NCI-H524 treated with DMSO at 0.1 percent for 48 hours (cell line): ENCODE measurements at places on chromosomes 12 and 14.

GRCh38 chr12:72748971-72749370 lies 476.8 kb downstream of the TRHDE start:
- no peak for DNase-seq

GRCh38 chr14:51014086-51014485 lies 69.8 kb upstream of the PYGL start:
- DNase-seq = no peak

DNA sequence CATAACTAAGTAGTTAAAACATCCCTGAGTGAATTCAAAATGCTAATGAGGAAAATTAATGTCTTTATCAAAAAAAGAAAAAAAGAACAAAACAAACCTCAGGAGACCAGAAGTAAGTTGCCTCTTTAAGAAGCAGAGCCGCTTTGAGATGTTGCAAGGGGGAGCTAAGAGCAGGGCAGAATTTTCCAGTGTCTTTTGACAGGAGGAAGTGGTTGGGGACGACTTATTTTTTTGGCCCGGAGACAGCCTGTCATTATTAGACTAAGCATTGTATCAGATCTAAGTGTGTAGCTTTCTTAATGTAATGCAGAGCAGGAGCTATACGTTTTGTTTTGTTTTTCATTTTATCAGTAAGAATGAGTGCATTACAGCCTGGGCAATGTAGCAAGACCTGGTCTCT lies 206.6 kb downstream of the CACNA1C start:
- no peak for DNase-seq

- DNase-seq = no peak
These were observed 17.3 kb downstream of the GALC start for GRCh38 chr14:87975636-87976035.

DNA sequence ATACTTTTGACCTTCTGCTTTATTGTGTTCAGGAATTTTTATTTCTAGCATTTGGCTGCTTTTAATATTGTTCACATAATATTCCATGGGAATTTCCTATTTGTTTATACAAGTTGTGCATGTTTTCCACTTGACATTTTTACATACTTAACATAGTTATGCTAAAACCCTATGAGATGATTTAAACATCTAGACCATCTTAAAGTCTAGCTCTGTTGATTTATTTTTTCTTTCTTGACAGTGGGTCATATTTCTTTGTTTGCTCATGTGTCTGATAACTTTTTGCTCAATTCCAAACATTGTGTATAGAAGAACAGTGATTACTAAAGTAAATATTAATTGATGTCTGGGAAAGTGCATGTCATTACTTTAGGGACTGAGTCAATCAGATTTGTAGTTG lies 202.1 kb upstream of the PDZRN4 start:
- no peak for DNase-seq

GRCh38 chr12:111409780-111410430 lies 4.2 kb downstream of the SH2B3 start:
- DNase-seq = no peak

DNA sequence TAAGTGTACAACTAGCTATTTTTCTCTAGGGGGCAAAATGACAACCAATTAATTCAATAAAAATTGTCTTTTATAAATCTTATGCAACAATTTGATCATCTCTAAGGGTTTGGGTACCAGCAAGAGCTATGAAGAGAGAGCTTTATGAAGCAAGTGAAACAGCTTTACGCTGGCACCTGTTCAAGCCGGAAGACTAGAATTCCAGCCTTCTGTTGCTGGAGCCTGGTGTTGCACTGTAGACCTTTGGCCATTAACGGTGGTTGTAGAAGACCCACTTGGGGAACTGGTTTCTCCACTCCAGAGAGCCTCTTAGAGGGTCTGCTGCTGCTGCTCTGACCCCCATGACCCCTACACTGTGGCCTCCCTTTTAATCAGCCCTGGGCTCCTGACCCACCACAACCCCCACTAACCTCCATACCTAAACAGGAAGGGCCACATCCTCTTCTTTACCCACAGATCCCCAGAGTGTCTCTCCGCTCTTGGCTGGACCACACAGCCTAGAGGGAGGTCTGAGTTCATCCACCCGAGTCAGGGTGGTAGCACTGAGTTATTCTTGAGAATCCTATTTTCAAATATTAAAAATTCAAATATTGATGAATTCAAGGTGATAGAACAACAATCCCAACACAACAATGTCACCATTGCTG lies 54.6 kb upstream of the STON2 start:
- DNase-seq = no peak

DNA sequence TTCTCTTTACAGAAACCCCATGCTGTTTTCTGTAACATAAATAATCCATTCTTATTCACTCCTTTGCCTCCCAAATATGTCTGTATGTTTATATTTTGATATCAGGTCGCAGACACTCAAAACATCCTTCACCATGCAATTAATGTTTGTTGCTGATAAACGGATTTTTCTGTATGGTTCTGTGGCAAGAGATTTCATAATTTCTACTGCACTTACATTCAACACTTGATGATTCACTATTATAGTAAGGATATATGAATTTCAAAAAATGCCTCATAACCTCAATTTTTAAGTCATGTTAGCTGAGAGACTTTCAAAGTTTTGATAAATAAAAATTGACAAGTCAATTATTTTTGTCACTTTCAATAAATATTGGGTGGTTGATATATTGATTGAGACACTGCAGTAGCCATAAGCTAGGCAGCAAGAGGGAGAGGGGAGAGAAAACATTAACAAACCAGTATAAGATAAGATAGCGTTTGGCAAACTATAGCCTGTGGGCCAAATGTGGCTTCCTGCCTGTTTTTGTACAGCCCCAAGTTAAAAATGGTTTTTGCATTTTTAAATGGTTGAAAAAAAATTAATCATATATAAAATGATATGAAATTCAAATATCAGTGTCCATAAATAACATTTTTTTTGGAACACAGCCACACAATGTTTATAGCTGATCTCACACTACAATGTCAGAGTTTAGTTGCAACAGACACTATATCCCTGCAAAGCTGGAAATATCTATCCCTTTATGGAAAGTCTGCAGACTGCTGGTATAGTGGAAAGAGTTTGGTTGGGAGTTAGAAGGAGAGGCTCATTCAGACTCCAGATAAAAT lies 18.3 kb downstream of the ALDH6A1 start:
- no peak for DNase-seq

DNA sequence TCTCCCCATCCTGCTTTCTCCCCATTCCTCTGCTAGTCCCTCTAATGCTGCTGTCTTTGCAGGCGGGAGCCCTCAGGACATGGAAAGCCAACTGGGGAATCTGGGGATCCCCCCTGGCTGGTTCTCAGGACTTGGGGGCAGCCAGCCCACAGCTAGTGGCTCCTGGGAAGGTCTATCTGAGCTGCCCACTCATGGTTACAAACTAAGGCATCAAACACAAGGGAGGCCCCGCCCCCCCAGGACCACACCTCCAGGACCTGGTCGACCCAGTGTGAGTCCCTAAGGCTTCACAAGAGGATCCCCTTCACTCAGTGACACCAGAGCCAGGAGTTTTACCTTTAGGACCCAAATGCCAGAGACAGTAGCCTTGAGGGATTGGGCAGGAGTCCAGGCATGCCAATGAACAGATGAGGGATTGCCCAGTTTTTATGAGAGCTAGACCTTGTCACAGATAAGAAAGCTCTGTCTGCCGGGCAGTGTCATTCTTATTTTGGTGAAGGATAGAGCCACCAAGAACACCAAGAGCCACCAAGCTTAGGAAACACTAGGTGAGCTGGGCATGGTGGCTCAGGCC lies 8.0 kb upstream of the CPNE6 start:
- no peak for DNase-seq

GRCh38 chr14:98489115-98489514 lies 782.9 kb downstream of the BCL11B start:
- no peak for DNase-seq

DNA sequence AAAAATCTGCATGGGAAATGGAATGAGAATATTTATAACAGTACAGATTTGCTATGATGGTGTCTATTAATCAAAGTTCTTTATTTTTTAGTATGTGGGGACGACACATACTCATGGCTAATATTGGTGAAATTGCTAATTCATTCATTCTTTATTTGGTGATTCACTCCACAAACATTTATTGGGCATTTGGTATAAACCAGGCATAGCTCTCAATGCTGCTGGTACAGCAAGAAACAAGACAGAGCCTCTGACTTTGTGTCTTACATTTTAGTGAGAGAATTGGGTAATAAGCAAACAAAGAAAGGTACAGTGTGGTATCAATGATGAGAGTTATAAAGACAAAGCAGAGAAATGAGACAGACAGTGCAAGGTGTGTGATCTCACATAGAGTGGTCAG lies 129.5 kb downstream of the RGS6 start:
- DNase-seq = no peak

DNA sequence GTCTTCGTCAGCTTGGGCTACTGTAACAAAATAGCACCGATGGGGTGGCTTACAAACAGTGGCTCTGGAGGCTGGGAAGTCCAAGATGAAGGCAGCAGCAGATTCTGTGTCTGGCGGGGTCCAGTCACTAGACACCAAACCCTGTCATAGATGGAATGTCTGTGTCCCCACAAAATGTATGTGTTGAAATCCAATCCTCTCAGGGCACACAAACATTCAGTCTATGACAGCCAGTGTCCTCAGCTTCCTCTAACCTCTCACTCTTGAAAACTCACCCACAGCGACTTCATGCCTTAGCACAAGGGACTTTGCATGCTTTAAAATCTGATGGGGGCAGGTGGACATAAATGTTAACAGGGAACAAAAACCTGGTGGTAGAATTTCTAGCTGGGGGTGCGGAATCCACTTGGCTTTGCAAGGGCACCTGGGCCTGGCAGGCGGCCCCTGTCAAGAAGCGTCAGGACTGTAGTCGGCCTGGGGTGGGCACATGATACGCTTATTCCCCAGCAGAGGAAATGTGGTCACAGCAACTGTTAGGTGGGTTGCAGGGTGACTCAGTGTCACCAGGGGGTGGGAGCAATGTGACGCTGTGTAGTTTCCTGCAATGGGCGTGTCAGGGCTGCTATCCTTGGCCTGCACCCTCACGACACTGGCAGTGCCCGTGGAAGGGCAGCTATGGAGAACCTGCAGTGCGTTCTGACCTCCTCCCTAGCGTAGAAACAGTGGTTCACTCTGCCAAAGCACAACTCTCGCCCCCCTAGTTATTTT lies 17.7 kb downstream of the RIN3 start:
- no peak for DNase-seq

DNA sequence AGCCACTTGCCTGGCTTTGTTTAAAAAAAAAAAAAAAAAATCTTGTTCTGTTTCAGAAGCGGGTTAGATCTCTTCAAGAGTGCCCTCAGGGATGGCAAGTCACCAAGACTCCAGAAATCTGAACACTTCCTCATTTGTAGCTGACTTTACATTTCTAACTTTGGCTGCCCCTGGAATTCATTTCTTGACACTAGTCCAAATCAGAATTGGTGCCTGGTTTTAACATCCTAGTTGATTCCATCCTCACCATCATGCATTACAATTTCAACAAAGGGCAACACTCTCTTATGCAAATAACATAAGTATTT lies 295.5 kb downstream of the RMST start:
- DNase-seq = no peak

GRCh38 chr12:18849761-18850160 lies 111.8 kb downstream of the CAPZA3 start:
- no peak for DNase-seq

DNA sequence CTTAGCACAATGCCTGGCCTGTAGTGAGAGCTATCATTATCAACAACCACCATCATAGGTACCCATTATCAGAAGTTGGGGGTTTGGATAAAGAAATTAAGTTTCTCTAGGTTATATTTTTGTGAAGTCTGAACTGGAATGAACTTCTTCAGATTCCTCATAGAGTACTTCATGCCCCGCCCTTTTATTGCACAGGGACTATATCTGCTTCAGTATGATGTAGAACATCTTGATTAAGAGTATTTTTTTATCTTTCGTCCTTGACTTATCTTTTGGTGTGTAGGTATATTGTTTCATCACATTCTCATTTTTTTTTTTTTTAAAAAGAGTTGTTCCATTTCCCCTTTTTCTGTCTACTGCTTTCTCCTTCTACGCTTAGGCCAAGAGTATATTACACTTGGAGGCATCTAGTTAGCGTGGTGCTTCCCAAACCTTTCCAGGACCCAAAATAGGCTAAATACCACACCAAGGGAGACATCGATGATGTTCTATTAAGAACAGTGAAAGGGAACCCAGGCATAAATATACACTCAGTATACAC lies 467.5 kb downstream of the ZFP36L1 start:
- DNase-seq = no peak

- no peak for DNase-seq
These were observed 421 bp downstream of the GLT1D1 start for GRCh38 chr12:128853600-128854197.

- no peak for DNase-seq
These were observed 21.8 kb upstream of the DHRS4 start for GRCh38 chr14:23931721-23932289.
